ENCODE measurements at places on chromosomes 16 and 17.
A peak's percentile ranks its signal among the peaks of the same experiment; 100 is the strongest.

DNA sequence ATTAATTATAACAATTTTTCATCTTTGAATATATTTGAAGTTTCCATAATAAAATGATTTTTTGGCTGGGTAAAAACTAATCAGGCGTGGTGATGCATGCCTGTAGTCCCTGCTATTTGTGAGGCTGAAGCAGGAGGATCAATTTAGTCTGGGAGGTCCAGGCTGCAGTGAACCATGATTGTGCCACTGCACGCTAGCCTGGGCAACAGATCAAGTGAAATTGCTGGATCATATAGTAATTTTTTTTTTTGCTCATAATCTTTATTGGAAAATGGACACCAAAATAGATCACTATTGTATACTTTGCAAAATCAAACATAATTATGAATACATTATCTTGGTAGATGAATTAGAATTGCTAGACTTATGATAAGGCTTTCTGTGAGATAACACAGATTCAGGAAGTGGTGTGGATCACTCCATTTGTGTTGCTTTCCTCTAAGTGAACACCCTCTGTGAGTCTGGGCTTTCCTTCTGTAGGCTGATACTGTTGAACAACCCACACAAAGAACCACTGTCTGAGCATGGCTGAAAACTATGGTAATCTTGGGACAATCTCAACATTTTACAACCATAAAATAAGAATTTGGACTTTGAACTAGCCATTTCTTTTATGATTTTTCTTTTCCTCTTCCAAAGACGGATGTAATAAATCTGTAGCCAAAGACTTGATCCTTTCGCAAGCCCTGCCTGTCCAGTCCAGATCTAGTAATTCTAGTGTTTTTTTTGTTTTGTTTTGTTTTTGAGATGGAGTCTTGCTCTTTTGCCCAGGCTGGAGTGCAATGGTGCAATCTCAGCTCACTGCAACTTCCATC lies 5.6 kb upstream of the ST3GAL2 start:
- no peak for DNase-seq

- peak; percentile 79 for DNase-seq
These were observed at the start of gene FKBP10 for GRCh38 chr17:41812381-41813151. TSS of gene FKBP10 (plus strand) at chr17:41813004. CDS start at chr17:41813035, 31 bp downstream.

GRCh38 chr17:46000757-46001156 lies 1.7 kb downstream of the STH start:
- DNase-seq = no peak

- DNase-seq = no peak
These were observed 10.0 kb downstream of the SALL1 start for GRCh38 chr16:51141106-51141505.

GRCh38 chr17:31530391-31530985 lies 139.0 kb downstream of the RAB11FIP4 start:
- DNase-seq = no peak

GRCh38 chr16:28935346-28935745 lies 3.6 kb downstream of the CD19 start:
- no peak for DNase-seq

DNA sequence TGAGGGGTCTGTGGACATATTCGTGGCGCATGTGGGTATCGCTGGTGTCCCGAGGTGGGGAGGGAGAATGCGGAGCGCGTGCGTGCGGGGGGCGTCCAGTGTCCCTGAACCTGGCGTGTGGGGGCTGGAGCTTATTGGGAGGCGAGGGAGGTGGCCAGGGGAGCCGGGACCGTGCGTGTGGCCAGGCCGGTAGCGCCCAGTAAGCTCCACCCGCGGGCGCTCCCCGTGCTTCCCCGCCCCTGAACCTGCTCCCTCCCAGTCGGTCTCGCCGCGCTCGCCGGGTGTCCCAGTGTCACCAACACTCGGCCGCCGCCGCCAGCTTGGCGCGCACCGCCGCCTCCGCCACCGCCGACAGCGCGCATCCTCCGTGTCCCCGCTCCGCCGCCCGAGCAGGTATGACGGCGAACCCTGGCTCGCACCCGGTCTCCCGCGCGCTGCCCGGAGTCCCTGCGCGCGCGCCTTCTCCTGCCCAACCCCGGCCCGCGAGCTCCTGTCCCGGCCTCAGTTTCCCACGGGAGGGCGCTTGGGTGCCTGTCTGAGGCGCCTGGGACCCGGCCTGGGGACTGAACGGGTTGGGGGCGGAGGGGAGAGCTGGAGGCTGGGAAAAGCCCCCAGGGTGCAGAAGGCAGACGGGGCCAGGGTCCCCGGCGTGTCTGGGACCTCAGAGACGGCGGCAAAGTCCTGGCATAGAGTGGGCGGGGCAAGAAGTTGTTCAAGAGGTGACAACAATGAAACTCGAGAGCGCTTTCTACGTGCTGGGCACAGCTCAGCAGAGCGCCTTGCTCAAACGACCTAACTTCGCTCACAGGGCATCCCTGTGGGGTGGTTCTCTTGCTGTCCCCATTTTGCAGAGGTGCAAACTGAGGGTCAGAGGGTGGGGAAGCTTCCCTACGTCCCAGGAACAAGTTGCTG lies at the start of gene SCNN1B:
Gene SCNN1B (plus strand): TSS at position 258 of the 912 bp plus-strand sequence. CDS start 46,298 bp downstream, outside the sequence.
- no peak for DNase-seq

GRCh38 chr16:10870137-10870776 lies 6.7 kb upstream of the CIITA start:
- DNase-seq = peak; percentile 45

GRCh38 chr16:88370365-88370764 lies 12.4 kb upstream of the ZNF469 start:
- DNase-seq = no peak

DNA sequence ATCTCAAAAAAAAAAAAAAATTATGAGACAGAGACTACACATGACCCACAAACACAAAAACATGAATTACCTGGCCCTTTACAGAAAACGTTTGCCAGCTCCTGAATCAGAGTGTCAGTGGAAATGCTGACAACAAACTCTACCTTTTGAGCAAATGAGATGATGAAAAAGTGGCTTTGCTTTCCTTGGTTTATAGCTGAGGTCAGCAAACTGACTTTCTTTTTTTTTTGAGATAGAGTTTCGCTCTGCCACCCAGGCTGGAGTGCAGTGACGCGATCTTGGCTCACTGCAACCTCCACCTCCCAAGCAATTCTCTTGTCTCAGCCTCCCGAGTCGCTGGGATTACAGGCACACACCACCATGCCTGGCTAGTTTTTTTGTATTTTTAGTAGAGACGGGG lies 46.3 kb downstream of the ZCCHC14 start:
- DNase-seq = no peak

GRCh38 chr17:40791111-40791510 lies 8.6 kb downstream of the KRT28 start:
- no peak for DNase-seq

- no peak for DNase-seq
These were observed 654 bp downstream of the WFDC1 start for GRCh38 chr16:84295203-84295860.

- DNase-seq = no peak
These were observed 331.8 kb upstream of the CDH11 start for GRCh38 chr16:65453646-65454045.

DNA sequence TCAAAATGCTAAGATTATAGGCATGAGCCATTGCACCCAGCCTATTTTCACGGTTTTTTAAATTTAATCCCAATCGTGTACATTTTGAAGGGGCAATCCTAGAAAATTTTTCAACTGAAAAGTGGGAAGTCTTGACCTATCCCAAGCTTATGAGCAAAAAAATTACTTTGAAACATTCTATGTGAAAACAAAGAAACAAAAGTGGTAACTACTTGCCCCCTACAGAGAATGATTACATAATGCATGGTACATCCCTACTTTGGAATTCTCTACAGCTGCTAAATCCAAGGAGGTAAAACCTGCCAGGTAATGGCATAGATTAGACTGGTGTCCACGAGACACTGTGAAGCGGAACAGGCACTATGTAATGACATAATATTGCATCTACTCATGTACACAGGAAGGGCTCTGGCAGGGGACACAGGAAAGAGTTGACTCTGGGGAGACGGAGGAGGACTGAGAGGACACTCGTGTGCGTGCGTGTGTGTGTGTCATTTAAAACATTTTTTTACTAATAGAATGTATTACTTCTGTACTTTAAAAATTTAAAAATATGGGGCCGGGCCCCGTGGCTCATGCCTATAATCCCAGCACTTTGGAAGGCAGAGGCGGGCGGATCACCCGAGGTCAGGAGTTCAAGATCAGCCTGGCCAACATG lies 15.7 kb downstream of the ASGR2 start:
- no peak for DNase-seq

- DNase-seq = no peak
These were observed 50.7 kb upstream of the RPL38 start for GRCh38 chr17:74152591-74153455.

DNA sequence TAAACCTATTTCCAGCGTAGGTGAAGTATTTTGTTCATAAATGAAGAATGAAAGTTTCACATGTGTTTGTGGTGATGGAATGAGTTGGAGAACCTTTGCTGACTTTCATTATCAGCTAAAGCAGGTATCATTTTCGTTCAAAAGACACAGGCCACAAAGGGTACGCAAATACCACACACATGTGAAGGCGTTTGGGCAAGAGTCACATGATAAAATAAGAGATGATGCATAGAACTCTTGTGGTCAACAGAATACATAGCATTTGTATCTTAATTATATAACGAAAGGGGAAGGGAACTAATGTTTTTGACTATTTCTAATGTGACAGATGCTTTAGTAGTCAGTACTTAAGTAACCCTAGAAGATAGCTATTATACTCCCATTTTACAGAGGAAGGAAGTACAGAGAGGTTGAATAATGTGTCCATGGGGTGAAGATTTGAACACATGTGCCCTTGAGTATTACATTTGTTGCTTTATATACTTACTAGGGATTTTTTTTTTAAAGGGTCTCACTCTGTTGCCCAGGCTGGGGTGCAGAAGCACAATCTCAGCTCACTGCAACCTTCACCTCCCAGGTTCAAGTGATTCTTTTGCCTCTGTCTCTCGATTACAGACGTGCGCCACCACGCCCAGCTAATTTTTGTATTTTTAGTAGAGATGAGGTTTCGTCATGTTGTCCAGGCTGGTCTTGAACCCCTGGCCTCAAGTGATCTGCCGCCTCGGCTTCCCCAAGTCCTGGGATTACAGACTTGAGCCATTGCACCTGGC lies 4.8 kb downstream of the RPA1 start:
- no peak for DNase-seq

DNA sequence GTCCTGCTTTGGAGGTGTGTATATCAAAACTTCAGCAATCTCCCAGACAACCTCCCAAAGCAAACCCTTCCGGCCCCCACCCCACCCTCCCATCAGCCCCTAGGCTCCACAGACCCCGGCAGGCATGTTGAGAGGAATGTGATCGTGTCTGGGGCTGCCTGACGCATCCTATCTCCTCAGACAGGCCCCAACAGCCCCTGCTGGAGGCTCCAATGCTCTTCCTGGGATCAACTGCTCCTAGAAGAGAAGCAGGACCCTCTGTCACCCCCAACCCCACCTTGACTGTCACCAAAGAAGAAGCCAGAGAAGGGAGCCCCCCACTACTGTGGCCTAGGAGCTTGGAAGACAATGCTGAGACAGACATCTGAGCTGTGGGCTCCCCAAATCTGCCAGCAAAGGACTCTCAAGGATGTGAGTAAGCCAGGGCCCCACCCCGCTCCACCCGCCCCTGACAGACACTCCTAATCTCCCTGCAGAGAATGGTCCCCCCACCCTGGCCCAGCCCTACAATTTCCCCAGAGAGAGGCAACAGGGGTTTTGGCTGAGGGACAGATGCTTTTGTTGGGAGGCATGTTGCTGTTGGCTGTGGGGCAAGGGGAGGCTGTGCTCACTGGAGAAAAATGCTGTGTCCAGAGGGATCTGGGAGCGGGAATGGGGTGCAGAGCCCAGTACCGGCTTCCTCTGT lies 1.6 kb upstream of the KRT14 start:
- no peak for DNase-seq

- DNase-seq = no peak
These were observed 68.6 kb upstream of the KIFC3 start for GRCh38 chr16:57870753-57871454.

DNA sequence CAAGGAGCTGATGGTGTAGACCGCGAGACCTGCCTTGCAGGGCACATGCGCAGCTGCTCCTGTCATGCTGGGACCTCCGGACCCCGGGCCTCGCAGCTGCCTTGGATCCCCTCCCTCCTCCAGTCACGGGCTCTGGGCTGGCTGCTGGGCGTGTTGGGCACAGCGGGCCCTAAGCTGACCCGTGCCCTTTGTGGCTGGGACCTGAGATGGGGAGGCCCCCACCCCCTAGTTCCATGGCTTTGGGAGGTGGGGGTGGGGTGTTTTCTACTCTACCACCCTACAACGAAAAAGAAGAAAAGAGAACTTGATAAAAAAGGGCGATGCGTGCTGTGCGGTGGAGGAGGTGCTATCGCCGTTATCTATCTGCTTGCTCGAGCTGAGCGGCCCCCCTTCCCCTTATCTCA lies 14.5 kb downstream of the ZFPM1 start:
- DNase-seq = no peak

DNA sequence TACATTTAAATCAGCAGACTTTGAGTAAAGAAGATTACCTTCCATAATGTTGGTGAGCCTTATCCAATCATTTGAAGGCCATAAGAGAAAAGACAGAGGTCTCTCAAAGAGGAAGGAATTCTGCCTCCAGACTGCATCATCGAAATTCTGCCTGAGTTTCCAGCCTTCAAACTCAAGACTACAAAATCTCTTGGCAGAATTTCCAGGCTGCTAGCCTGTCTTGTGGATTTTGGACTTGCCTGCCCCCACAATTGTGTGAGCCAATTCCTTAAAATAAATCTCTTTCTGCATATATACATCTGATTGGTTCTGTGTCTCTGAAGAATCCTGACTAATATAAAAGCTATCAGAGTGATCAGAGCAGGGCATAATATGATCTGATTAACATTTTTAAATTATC lies 216.6 kb upstream of the CPHXL start:
- no peak for DNase-seq

GRCh38 chr17:76268015-76268749 lies 3.0 kb downstream of the UBALD2 start:
- DNase-seq = peak; percentile 95

DNA sequence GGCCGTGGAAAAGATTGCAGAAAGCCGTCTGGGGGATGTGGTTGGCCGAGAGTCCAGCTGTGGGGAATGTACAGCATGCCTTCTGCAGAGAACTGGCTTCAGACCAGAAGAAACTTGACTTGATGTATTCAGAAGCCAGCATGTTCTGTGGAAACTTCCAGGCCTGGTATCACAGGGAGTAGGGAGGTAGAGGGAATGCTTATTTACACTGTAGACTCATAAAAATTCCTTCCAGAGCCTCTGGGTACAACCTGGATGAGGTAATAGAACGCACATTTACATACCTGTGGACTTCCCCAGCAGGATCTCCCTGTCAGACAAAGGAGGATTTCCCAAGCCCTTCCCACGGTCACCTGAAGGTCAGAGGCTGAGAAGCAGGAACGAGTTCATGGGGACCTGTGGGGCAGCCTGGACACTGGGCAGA lies 11.8 kb upstream of the GAS7 start:
- no peak for DNase-seq

DNA sequence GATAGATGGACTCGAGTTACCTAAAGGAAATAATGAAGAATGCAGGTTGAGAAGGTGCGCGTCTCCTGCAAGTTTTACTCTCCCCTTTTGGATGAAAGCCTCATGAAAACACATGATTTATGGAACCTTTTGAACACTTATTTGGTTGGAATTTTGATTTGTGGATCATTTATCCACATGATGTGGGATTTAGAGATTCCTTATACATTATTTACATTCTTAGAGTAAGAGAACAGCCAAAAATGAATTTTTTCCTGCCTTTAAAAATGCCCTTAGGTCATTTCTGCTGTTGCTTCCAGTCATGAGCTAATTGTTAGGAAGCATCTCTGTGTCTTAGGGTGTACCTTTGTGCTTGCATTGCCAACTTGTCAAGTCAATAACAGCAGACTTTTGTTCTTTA lies 99.9 kb downstream of the RPTOR start:
- no peak for DNase-seq

GRCh38 chr17:59424331-59424730 lies 92.9 kb downstream of the YPEL2 start:
- no peak for DNase-seq

Data from KBM-7 (cell line).